Testis (tissue), 5 donors: ENCODE measurements at places on chromosomes 1 and 21.

DNA sequence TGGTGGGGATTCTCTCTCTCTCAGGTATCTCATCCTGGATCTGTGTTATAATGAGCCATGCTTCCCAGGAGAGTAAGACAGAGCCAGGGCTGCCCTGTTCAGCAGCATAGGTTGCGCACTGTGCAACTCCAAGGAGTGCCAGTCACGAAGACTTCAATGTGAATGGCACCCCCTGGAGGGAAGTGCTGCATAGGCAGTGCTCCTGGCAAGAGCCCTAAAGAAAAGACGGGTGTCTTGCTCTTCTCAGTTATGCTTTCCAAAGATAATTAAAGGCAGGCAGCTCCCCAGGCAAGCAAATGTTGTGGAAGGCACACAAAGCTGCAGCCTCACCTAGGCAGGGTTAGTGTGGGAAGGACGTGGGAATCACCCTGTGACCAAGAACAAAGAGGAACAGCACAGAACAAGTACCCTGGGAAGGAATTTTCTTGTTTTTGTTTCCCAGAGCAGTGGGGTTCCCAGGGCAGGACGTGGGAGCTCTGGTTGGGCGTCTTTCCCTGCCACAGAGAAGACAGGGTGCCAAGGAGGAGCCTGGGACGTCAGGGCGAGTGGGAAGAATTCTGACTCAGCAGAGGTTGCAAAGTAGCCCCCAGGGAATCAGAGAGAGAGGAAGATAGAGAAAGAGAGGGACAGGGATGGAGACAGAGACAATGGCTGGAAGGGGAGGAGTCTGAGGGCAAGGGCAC lies 120.9 kb downstream of the KCNN3 start:
- no peak for DNase-seq

GRCh38 chr1:218364028-218364710 lies 19.0 kb downstream of the TGFB2 start:
- no peak for DNase-seq

GRCh38 chr1:91345395-91346005 lies 59.1 kb downstream of the HFM1 start:
- no peak for DNase-seq

DNA sequence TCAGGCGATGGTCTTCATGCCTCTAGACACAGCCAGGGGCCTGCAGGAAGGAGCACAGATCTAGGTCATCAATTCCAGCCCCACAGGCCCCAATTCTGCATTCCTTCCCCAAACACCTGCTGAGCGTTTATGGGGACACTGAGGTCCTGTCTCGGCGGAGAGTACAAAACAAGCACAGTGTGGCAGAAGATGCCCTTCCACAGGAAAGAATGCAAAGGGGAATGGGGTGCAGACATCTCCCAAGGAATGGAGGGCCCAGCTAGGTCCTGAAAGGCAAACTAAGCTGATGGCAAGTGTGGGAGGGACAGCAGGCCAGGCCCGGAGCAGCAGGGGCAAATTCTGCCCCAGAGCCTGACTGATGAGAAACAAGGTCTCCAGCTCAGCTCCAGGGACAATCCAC lies 3.5 kb upstream of the S100A8 start:
- no peak for DNase-seq

DNA sequence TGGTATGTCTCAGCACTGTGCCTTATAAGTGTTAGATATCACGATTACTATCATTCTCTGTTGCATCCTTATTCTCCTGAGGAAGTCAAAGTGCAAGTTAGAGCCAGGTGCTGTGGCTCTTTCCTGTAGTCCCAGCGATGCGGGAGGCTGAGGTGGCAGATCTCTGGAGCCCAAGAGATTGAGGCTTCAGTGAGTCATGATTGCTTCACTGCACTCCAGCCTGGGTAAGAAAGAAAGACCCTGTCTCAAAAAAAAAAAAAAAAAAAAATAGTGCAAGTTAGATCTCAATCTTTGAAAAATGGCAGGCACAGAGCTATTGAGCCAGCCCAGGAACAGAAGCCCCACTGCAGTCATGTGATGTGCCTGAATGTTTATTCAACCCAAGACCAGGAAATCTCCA lies 147.8 kb upstream of the POGK start:
- DNase-seq: no peak

GRCh38 chr1:20712215-20712577 lies 5.6 kb downstream of the KIF17 start:
- no peak for DNase-seq

DNA sequence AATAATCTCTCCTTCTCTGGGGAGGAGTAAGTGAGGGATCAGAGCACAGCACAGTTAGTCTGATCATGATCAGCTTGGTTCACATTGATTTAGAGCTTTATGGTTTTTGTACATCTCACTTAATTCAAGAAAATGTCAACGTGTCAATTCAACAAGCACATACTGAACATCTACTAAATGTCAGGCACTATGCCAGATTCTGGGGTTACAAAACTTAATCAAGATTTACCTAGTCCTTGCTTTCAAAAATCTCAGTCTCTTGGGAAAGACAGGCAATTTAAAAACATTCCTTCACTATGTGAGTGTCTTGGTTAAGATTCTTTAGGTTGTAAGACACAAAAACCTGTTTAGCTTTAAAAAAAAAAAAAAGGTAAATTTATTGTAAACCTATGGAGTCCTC lies 181.4 kb downstream of the AK5 start:
- DNase-seq: no peak

DNA sequence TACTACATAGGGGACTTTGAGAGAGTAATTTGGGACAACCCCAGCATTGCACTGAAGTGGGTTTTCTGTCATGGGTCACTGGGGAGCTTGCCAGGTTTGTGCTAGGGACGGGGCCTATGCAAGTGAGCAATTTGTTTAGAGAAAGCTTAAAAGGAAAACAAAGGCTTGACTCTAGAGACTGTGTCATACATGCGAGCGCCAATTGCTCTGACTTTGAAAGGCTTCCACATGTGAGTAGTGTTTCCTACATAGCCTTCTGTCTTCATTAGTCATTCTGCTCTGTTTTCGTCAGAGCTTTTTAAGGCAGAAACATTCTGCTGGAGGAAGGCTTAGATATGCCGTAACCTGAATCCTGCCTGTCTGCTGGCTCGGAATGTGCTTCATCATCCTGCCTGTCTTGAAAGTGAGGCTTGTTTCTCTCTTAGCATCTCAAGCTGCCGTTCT lies 28.4 kb downstream of the TRIM45 start:
- DNase-seq: no peak

DNA sequence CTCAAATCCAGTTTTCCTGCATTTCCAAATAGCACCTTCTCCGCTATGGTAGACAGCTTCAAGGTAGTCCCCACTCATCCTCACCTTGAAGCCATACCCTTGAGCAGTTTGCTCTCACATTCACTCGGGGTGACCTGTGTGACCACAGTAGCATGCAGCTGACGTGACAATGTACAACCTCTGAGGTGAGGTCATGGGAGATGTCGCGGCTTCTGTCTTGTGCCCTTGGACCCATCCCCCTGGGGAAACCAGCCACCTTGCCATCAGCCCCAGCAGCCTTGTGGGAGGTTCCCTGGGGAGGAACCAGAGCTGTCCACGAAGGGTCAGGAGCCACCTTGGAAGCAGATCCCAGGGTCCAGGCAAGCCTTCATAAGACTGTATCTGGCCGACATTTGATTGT lies 38.3 kb upstream of the DUSP10 start:
- DNase-seq: no peak

DNA sequence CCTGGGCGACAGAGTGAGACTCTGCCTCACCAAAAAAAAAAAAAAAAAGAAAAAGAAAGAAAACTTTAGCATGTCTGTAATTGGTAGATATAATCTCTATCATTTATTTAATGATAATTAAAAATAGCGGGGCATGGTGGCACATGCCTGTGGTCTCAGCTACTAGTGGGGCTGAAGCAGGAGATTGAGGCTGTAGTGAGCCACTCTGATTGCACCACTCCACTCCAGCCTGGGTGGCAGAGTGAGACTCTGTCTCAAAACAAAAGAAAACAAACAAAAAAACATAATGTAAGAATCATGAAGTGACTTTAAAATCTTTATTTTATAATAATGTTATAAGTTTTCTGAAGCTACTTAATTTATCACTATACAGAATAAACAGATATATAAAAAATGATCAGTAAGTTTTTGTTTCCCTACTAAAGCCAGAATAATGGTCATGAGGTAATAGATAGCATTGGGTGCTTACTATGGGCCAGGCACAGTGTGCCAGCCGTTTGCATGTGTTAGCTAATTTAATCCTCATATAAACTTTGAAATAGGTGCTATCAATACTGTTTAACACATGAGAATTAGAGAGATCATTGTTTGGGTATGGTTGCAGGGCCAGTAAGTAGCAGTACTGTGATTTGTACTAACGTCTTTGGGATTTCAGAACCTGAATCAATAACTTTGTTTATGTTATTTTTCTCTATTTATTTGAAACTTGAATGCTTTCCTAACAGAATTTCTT lies 23.8 kb downstream of the CLIC4 start:
- DNase-seq: no peak

- peak; percentile 79 for DNase-seq
Measured at GRCh38 chr1:228360533-228361313, 45.9 kb downstream of the TRIM11 start.

DNA sequence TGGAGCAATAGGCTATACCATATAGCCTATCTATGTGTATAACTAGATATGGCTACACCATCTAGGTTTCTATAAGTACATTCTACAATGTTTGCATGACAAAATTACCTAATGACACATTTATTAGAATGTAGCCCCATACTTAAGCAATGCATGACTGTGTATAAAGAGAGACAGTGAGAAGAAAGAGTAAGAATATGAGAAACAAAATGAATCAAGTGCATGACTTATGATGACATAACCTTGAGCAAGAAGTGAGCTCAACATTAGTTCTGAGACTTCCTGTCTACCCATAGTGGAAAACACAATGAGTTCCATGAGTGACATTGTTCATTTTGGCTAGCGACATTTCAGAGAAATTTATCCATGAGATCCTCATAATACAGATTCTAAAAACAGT lies 10.1 kb downstream of the SLC44A5 start:
- no peak for DNase-seq

DNA sequence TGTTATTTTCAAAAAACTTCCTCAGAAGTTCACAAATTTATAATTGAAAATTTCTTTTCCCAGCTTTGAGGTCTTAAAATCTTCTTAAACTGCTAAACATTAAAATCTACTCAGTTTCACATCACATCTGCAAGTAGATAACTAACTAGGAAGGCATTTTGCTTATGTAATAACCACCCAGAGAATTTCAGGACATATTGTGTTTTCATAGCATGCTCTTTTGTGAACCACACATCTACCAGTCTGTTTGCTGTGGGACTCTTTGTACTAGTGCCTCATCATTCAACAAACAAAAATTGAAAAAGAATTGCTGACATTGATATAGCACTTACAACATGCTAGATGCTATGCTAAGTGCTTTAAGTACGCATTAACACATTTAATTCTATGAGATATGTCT lies 31.6 kb upstream of the C1orf146 start:
- no peak for DNase-seq

- no peak for DNase-seq
Measured at GRCh38 chr21:38299671-38300070, 42.9 kb downstream of the KCNJ15 start.

DNA sequence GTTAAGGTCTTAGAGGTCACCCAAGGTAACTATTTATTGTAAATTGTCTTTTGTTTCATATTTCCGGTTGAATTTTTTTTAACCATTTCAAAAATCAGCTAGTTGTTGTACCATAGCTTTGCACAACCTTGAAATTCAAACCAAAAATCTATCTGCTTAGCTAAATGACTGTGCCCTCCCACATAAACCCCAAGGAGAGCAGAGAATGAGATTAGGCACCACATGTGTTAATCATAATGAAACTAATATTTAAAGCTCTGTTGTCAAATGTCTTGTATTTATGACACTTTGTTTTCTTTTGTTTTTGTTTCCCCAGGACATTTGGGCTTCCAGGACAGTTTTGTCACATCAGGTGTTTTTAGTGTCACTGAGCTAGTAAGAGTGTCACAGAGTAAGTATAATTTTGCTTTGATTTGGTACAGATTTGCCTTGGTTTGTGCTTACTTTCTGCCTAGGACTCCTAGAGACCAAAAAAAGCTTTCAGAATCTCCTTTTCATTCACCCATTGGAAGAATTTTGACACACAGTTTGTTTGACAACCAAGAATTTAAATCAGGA lies 249.9 kb downstream of the NFIA start:
- DNase-seq: no peak

GRCh38 chr1:206931709-206932108 lies 10.0 kb upstream of the FCMR start:
- no peak for DNase-seq

DNA sequence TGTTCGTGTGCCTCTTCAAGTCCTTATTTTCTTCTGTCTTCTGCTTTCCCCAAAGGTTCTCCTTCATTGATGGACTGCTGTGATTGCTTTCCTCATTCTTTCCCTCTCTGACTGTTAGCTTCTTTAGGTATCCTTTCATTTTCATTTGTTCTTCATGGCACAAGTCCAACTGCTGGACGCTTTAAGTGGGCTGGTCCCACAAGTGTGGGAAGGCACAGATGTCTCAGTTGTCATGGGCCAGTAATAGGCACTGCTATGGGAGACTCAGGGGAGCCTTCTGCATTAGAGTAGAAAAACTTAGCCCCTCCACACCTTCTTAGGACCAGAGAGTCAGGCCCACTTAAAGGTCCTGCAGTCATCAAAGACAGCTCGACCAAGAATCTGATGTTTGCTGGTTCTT lies 122.3 kb upstream of the C1orf105 start:
- DNase-seq: no peak

- peak; percentile 56 for DNase-seq
Measured at GRCh38 chr1:50978144-50978851, 8.3 kb downstream of the CDKN2C start.

GRCh38 chr1:64172458-64172983 lies 30.9 kb upstream of the UBE2U start:
- DNase-seq: no peak

DNA sequence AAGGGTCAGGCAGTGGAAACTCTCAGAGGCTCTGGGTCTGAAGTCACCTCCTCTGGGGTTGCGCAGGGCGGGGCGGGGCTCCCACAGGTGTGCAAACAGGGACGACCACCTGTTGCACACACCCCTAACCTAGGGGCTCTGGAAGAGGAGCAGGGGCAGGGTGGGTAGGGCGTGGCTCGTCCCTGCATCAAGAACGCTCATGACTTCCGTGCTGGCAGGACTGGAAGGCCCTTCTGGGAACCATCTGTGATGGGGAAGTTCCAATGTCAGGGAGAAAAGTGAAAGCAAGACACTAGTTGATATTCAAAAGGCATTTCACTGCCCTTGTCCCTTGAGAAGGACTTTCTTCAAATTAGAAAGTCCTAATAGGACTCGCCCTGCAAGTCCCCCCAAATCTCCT lies 22.1 kb upstream of the CLSTN1 start:
- DNase-seq: no peak

GRCh38 chr1:248733566-248733965 lies 22.0 kb downstream of the LYPD8 start:
- DNase-seq: no peak

DNA sequence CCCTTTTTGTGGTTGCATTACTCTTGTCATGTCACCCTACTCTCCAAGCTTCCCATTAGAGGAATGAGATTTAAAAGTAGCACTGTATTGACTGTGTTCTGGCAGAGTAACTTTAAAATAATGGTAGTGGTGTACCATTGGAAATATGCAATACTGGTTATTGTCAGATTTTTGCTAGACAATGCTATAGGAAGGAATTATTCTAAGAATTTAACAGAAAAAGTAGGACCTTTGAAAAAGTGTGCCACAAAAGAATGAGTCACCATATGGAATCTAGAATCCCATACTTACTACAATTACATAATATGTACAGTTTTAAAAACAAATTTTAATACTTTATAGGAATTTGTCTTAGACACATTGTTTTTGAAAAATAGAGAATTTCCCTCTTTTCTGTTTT lies 13.8 kb downstream of the MIER1 start:
- DNase-seq: no peak

- DNase-seq: no peak
Measured at GRCh38 chr1:59092126-59092525, 204.8 kb upstream of the FGGY start.
